ENCODE measurements at places on chromosomes 7 and 10.

DNA sequence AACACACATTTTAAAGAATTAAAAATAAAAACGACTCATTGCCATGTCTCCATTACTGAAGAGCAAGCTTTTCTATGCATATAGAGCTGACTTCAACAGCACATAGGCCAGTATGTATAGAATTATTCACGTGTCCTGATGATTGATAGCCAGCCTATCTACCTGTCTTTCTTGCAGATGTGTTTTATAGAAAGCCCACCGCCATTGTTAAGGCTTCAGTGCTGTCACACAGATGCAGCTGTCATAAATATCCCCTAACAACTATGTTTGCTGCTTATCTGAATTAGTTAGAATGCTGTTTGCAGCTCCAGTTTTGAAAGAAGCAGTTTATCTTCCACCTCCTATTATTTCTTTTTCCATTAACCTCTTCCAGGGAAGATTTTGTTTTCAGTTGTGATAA lies 235.9 kb downstream of the SLC25A13 start:
- no peak for DNase-seq

DNA sequence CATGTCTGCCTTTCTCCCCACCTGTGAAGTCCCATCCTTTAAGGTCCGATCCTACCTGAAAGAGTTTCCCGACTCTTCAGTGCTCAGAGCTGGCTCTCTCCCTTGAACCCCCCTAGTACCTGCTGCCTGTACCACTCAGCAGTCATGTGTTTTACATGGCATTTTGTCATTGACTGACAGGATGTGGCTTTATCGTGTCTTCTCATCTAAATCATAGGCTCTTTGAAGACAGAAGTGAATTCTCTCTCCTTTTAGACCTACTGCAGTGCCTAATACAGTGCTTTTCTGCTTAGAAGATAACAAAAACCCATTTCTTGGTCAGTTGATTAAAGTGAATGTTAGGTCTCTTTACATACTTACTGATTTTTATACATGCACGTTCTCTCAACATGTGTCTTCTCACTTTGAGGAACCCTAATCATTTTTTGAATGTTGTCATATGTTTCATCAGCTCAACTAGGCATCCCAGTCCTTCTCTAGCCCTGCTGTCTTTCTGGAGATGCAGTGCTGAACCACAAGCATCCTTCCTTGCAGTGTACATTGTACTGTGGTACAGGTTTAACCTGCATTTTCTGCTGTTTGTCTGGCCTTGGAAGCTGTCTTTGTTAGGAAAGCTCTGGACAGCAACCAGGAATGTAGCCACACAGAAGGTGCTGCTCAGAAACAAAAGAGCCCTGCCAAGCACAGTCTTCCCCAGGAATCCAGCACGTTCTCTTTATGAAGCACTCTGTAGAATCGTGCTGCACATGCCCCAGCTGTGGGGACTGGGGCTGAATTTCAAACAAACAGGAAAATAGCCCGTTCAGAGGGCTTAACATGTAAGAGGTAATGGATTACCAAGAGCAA lies 28.1 kb upstream of the LRRC4 start:
- DNase-seq = no peak

GRCh38 chr7:70347463-70348254 lies 749.4 kb downstream of the AUTS2 start:
- DNase-seq = no peak

- peak; percentile 38 for DNase-seq
Observed at GRCh38 chr10:91552274-91553095, 80.4 kb downstream of the PPP1R3C start.

DNA sequence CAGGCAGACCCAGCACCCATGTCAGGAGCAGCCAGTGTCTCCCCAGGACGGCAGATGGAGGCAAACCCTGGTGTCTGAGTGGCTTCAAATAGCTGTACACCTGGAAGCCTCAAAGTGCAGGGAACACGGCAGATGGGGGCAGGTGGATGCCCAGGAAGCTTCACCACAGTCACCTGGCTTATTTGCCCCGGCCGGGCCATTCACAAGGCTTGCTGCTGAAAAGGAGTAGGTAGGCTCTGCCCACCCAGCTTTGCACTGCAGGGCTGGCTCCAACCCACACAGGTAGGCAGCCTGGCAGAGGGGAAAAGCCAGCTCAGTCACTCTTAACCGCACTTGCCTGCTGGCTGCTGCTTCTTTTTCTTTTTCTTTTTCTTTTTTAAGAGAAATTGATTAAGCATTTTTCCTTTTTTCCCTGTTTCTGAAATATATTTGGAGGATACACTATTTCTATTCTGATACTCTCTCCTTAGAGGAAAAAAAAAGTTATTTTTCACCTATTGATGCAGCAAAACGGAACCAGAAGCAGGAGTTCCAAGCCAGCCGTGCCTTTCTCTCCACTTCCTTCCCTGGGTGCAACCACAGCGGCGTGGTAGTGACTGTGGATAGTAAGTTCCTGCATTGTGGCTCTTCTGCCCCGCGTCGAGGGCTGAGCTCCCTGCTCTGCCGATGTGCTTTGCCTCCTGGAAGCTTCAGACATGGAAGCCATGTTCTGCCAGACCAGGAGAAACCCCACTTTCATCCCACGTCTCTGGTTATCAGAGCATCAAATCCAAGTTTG lies 118.3 kb downstream of the KLF6 start:
- no peak for DNase-seq

DNA sequence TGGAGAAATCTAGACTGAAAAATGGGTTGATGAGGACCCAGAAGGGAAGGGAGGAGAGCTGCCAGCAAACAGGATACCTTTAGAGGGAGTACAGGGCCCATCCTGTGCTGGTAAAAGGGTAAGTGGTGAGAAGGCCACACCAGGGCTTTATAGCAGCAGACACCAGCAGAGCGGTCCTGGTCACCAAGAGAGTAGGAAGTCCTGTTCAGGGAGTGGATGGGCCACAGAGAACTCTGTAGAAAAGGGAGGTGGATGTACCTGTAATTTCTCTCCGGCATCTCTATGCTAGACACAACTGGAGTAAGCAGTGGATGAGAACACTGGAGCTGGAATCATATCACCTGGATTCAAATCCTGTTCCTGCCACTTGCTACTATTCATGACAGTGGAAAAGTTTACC lies 867.2 kb downstream of the CCSER2 start:
- DNase-seq = no peak

DNA sequence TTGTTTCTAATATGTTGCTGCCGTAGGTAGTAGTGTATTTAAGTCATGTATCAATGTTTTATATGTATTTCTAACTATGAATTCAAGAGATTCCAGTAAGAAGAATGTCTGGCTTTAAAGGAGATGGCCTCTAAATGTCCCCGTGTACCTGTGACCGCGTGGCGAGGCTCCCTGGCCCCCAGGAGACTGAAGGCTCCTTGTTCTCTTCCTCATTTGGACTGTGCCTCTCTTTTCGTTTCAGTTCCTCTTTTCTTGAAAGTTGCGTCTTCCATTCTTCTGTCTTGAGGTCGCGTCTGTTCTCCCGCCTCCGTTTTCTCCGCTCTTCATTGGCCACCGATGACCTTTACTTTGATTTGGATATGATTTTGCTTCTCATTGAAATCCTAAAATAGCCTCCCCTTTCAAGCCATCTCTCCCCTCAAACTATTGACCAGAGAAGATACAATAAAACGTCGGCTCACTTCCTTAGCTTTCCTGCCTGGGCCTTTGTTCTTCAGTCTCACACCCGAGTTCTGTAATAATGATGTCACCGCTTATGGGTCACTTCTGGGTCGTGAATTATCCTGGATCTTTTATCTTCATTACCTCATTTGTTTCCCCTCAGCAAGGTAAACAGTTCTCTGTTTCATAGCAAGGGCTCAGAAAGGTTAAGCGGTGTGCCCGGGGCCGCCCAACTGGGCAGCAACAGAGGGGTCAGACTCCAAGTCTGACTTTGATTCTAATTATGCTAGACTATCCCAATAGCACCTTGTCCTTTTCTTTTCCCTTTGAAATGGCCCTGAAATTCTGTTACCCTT lies 28.7 kb downstream of the WIPI2 start:
- no peak for DNase-seq
